ENCODE measurements at places on chromosomes 11 and 22. TPM values are rescaled to one million over a fixed set of nuclear protein-coding genes. Genes with fewer than 3 reads are reported as not detected.

The DDIAS gene
- total RNA-seq: 18.6 TPM

The AASDHPPT gene
- 30.9 TPM for total RNA-seq

The OR4D9 gene
- total RNA-seq: not detected

The RASSF10 gene
- total RNA-seq: not detected

The FAM180B gene
- not detected for total RNA-seq

The LINC01488 gene
- not detected for total RNA-seq

The OR4C6 gene
- total RNA-seq: not detected

The LIF gene
- 569 TPM for total RNA-seq

The CRYBB2 gene
- not detected for total RNA-seq

The P2RX6 gene
- total RNA-seq: 0.63 TPM

The DGCR6 gene
- 1.3 TPM for total RNA-seq

The C11orf98 gene
- total RNA-seq: 131 TPM

The ACR gene
- not detected for total RNA-seq

The PAX6 gene
- total RNA-seq: not detected

The BDNF gene
- not detected for total RNA-seq

The RAG2 gene
- not detected for total RNA-seq

The CCDC87 gene
- 0.55 TPM for total RNA-seq

The CEP126 gene
- 0.37 TPM for total RNA-seq

The ABTB2 gene
- total RNA-seq: 0.97 TPM
